ENCODE measurements at places on chromosomes 7 and 10.

GRCh38 chr7:137931823-137932222, 70.1 kb downstream of the CREB3L2 start:
- DNase-seq: no peak

GRCh38 chr10:77686096-77686495, 48.5 kb upstream of the KCNMA1 start:
- DNase-seq: no peak

- no peak for DNase-seq
These were observed 40.7 kb upstream of the TNS3 start for GRCh38 chr7:47622586-47622945.

DNA sequence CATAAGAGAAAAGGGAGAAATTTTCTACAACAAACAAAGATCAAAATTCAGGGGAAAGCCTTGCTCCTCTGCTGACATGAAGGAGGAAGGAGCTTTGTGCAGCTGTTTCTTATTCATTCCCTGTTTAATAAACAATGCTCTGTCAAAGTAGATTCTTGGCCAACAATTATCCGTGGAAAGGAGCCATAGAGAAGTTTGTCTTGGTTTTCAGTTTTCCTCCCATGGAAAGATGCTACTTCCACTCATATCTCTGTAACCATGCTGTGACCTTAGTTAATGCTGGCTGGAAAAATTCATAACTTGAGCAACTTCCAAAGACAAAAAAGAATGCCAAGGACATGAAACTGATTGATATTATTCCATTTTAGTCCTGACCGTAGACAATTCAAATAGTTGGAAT, 8.1 kb downstream of the DDC start:
- no peak for DNase-seq

- DNase-seq: no peak
These were observed 14.4 kb downstream of the SCIN start for GRCh38 chr7:12584930-12585329.

DNA sequence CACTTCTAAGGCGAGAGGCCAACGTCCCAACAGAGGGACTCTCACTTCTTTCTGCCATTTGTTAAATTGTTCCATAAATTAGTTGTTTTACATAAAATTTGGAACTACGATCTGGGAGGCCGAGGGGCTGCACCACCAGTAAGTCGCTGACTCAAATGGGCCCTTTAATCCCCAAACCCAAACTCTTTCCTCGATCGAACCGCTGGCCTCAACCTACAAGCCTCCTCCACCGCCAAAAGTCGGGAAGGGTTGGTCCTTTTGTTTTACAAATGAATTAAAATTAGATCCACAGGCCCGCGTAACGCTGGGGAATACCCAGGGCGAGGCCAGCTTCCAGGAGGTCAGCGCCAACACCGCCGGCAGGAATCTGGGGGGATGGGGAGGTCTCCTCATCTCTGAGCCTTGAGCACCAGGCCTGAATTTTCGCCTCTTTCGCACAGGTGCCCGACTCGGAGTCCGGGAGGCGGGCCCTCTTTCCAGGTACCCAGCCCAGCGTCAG, 1.2 kb upstream of the FOXI2 start:
- DNase-seq: no peak

GRCh38 chr7:97868788-97869187, 3.4 kb downstream of the ASNS start:
- no peak for DNase-seq

All from NCI-H226 (cell line).